ENCODE measurements at places on chromosomes 3 and 15. TPM values are rescaled to one million over a fixed set of nuclear protein-coding genes. Genes with fewer than 3 reads are reported as not detected.

Gene KCNMB2
- 0.06 TPM for total RNA-seq

Gene NPAP1
- 0.03 TPM for total RNA-seq

Gene TLR9
- not detected for total RNA-seq

Gene PCCB
- total RNA-seq, result 65.7 TPM

Gene KIF15
- 38.3 TPM for total RNA-seq

Gene BTLA
- not detected for total RNA-seq

- DNase-seq, result no peak
These were observed 451.4 kb downstream of the WDR72 start for GRCh38 chr15:53307952-53308624.

DNA sequence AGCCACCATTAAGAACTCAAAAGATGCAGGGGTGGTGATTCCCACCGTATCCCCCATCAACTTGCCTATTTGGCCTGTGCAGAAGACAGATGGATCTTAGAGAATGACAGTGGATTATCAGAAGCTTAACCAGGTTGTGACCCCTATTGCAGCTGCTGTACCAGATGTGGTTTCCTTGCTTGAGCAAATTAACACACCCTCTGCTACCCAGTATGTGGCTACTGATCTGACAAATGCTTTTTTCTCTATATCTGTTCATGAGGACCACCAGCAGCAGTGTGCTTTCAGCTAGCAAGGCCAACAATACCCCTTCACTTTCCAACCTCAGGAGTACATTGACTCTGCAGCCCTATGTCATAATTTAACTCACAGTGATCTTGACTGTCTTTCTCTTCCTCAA is 8.6 kb upstream of the MCF2L2 start:
- DNase-seq, result no peak

DNA sequence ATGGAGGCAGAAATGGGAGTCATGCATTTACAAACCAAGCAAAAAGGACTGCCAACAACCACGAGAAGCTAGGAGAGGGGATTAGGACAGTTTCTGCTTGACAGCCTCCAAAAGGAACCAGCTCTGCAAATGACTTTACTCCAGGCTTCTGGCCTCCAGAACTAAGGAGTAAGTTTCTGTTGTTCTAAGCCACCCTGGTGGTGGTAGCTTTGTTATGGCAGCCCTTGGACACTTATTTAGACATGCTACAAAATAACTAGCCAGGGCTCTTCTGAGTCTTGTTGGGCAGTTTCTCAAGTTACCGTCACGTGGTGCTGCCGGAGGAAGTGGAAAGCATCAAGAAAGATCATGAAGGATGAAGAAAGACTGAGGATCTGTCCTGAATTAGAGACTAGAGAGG is 386.5 kb downstream of the LRTM1 start:
- no peak for DNase-seq

DNA sequence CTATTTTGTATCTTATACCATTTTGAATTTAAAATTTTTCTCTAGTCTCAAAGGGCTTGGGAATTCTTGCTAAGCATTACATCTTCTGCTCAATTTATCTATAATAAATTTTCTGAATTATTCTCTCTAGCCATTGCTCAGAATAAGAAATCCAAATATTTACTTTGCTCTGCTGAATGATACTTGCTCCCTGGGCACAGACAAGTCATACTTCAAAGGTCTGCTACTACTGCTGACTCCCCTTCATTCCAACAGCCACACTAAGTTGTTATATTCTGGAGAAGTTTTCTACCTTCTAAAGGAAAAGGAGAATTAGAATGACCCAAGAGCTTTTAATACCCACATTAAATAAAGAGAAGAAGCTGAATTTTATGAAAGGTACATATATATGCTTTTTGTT is 460.3 kb upstream of the ZNF717 start:
- no peak for DNase-seq

DNA sequence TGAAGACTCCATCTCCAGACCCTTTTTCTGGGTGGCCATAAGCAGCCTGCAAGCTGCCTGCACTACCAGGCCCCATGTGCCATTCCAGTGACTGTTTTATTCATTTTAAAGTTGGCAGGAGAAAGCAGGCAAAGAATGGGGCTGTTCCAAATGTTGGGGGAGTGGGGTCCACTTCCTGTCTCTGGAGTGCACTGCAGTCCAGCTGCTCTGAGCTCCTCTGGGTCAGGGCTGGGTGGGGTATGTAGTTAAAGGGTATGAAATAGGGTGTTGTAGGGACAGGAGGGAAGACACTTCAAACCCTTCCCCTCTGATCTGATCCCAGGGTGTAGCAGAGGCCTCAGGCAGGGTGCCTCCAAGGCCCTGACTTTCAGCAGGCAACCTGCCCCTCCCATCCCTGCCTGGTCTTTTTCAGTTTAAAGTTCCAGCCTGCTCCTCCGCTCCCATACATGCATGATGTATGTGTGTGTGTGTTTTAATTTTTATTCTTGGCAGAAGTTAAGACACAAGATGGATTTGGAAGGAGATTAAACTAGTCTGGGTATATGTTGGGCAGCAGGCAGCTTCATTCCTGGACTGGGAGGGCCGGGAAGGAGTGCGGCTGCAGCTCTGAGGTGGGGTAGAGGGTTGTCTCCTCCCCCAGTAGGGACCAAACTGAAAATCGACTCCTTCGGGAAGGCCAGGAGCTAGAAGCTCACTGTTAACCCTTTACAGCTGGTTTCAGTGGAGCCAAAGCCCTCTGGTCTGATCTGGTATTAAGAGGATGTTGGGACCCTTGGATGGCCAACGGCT is 17.3 kb downstream of the BOC start:
- no peak for DNase-seq

GRCh38 chr15:32098033-32098432 is 67.7 kb downstream of the CHRNA7 start:
- DNase-seq, result no peak

DNA sequence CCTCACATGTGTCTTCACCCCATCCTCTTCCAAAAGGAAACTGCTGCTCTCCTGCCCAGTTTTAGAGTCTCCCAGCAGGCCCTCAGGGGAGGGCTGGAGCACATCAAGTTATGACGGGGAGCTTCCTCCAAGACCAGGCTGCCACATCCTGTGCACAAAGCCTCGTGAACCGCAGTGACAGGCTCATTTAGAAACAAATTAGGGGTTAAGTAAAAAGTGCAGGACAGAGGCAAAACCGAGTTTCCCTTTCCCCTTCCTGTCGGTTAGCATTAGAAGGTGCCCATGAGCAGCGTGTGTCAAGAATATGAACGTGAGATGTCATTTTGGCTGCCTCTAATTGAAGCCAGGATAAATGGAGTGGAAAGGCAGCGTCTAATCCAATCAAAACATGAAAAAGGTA is 199.7 kb downstream of the ARRDC4 start:
- DNase-seq, result peak; percentile 82

- no peak for DNase-seq
These were observed 70.1 kb downstream of the CLDN11 start for GRCh38 chr3:170488802-170489201.

DNA sequence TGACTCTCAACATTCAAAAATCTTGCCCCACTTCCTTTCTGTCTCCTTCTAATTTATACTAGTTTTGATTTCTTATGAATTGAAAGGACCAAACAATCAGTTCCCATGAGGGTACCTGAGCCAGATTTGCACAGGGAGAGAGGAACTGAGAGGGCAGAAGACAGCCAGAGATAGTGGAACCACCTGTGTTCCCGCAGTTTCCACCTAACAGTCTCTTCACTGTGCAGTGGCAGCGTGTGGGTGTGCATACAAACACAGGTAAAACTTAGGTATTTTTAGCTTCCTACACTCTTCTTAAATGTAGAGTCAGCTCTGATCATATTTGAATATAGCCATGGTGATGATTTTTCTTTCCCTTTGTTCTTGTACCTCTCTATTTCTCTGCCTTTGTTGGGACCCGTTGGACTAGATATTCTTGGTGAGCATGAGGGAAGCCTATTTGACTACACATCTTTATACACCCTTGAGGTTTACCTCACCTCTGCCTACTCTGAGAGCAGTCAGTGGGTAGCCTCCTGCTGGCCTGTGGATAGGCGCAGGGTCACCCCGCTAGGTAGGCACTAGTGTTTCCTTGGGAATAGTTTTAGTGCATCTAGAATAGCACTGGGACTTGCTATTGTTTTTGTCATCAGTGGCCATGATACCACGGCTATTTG is 58.8 kb downstream of the MAP3K13 start:
- DNase-seq, result no peak

DNA sequence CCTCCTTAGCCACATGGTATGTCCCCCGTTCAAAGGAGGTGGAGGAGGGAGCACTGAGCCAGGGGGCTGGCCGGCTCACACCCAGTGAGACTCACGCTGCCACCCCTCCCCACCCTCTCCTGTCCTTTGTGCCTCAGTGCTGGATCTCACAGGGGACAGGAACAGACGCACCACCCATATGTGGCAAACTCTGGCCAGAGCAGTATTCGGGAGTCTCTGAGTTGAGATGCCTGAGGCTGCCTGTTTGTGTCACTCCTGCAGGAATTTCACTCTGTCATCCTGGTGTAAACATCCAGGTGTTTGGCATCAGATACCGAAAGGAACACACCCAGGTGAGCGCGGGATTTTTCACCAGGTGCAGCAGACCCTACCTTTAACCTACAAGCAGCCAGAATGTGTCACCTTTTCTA is 25.7 kb downstream of the RGMA start:
- DNase-seq, result no peak

DNA sequence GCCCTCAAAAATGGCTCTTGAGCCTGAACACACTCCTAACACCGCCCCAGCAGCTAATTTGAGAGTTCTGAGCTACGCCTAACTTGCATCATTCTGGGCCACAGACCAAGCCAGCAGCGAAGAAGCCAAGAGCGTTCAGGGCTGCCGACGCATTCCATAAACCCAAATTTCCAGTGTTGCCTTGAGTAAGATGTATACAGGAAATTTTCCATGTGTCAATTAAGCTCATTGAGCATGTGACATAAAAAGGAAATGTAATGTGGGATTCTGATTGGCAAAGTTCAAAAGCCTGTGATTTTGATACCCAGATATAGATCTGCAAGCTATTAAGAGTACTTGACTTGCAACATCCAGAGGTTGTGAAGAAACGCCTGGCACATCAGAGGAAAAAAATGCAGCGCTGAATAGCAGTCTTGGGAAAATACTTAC is 148.6 kb upstream of the NR2F2 start:
- DNase-seq, result no peak

GRCh38 chr3:188152660-188153436 is 1.1 kb upstream of the LPP start:
- peak; percentile 65 for DNase-seq

DNA sequence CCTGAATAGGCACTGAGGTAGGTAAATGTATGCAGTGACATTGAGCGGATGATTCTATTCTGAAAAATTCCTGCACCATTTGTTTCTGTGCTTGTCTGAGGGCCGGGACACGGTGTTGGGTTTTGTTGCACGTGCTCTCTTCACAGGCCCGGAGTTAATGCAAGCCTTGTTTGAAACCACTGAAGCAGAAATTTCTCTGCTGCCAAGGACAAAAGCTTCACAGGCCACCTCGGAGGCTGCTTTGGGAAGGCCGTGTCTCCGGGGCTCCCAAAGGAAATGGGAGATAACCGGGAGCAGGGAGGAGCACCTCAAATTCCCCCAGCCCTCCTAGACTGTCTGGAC is 179.4 kb downstream of the OPA1 start:
- DNase-seq, result no peak

DNA sequence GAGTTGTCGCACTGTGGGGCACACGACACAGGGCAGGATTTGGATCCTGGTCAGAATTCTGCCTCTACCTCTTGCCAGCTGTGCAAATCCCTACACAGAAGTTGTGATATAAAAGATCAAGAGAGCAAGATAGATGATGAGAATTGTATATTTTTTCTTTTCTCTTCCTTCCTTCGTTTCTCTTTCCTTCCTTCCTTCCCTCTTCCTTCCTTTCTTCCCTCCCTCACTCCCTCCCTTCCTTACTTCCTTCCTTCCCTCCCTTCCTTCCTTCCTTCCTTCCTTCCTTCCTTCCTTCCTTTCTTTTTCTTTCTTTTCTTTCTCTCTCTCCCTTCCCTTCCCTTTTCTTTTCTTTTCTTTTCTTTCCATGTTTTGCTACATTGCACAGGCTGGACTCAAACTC is 12.0 kb upstream of the AHSG start:
- DNase-seq, result no peak

- no peak for DNase-seq
These were observed 7.1 kb downstream of the LSG1 start for GRCh38 chr3:194664857-194665256.

- peak; percentile 26 for DNase-seq
These were observed 210.2 kb downstream of the ADAMTS17 start for GRCh38 chr15:100131321-100132224.

GRCh38 chr3:42843713-42844411 is 31.8 kb downstream of the CYP8B1 start:
- DNase-seq, result no peak

GRCh38 chr15:94306700-94307650 is 75.6 kb downstream of the MCTP2 start:
- DNase-seq, result peak; percentile 32

DNA sequence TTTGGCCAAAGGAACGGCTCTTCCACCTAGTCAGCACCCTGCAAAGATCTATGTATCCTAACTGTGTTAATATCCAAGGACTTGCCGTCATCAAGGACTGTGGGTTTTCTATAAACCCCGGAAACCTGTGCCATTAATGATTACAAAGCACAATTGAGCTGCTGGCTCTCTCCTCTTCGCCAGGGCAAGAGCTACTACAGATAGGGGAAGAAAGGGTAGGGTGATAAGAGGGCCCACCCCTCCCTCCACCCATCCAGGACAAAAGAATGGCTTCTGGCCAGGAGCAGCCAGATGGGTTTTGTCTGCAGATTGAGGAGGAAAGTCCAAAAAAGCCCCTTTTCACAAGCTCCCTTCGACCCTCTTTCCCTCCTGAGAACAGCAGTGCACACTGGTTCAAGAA is 9.9 kb downstream of the RFT1 start:
- no peak for DNase-seq

All from Daoy (cell line).